ENCODE measurements at places on chromosomes 5 and 9.
A peak's percentile ranks its signal among the peaks of the same experiment; 100 is the strongest.

GRCh38 chr9:128497824-128498610, 6.5 kb upstream of the GLE1 start:
- no peak for DNase-seq

DNA sequence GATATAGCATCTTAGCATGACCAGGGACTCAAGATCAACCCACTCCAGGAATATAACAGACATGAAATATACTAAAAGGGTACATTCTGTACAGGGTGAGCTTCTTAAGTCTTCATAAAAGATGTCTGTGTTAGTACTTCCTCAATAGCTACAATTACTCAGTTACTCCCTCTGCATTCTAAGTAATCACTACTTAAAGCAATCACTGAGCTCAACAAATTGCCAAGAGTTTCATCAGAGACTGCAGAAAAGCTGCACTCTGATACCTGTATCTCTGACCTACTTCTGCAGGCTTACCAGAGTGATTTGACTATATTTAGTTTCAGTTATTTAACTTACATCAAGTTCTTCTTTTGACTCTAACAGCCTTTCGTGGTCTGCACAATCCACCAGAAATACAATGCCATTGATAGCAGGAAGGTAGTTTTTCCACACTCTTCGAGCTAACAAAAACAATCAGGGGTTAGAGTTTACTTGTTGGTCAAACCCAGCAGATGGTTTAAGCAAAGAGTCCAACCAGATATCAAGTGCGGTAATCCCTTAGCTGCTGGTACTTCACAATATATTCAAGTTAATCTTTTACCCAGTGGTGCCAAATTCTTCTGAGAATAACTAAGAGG, 23.3 kb downstream of the SAR1B start:
- no peak for DNase-seq

GRCh38 chr5:148924817-148925216, 98.4 kb downstream of the ADRB2 start:
- no peak for DNase-seq

- no peak for DNase-seq
These were observed at the start of gene GPX8 for GRCh38 chr5:55159763-55160492. Gene GPX8, plus strand, starts transcription at chr5:55160171. Its CDS starts 22 bp downstream, at chr5:55160193.

- DNase-seq, result peak; percentile 61
These were observed 89.7 kb upstream of the CCNG1 start for GRCh38 chr5:163347671-163348070.
